ENCODE measurements at places on chromosomes 1 and 21.

GRCh38 chr1:27656157-27656893 is 15.7 kb downstream of the IFI6 start:
- no peak for DNase-seq

GRCh38 chr1:6224718-6225117 is 11.0 kb downstream of the ICMT start:
- no peak for DNase-seq

DNA sequence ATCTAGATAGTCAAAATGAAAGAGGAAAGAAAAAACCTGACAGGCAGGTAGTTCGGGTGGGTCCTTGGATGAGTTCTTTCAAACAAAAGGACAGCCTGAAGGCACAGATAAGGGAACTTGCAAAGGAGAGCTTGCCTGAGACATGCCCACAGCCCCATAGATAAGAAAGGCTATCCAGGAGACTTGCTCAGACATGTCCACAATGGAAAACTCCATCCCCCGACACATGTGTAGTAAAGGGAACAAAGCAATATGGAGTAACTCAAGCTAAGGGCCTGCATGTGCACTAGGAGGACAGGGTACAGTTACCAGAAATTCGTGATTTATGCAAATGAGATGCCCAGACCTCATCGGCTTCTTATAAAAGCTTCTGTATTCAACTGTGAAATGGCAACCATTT is 281.5 kb downstream of the NEGR1 start:
- no peak for DNase-seq

DNA sequence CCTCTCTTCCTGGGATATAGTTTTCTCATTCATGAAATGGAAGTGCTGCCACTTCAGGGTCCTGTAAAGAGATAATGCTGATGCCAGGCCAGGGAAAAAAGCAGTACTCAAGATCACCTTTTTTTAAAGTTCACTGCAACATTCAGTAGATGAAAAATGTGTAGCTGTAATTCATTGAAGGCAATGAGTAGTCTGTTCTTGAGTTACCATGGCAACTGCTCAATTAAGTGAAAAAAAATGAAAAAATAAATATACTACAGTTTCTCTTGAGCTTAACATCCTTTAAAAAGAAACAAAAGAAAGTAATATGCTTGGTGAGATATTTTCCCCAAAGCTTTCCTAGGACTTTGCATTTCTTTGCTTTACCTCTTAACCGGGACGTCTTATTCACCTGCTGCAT is 183.3 kb downstream of the AK5 start:
- DNase-seq = no peak

DNA sequence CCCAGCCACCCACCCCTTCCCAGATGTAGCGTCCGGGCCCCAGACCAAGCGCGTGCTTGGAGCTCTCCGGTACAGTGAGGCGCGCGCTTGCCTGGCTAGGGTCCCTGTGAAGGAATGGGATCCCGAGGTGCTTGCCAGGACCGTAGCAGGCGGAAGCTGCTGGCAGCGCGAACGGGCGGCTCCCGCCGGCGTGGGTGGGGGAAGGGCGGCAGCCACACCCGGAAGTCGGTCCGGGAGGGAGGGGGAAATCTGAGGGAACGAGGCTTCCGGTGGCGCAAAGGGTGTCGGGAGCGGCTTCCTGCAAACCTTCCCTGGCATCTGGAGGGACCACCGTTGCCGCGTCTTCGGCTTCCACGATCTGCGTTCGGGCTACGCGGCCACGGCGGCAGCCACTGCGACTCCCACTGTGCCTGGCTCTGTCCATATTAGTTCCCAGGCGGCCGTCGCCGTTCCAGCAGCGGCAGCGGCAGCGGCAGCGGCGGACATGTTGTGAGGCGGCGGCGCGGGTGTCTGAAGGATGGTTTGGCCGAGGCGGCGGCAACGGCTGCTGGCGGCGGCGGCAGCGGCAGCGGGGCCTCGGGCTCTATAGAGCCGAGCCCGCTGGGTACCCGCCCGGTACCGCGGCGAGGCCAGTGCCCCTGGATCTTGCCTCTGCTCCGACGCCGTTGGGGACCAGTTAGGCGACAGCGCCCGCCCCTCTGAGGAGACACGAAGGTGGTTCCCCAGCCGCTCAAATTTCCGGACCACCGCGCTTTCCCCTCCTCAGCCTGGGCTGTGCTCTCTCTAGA is at the start of gene DR1:
Gene DR1, plus strand, starts transcription at position 275 of the 788 bp plus-strand sequence. CDS start 739 bp downstream, outside the sequence.
- peak; percentile 93 for DNase-seq

- no peak for DNase-seq
These were observed 360.3 kb downstream of the TGFB2 start for GRCh38 chr1:218705391-218705790.

All from Ammon's horn (tissue), 1 donor.